ENCODE measurements at places on chromosomes 2 and 18.
A peak's percentile ranks its signal among the peaks of the same experiment; 100 is the strongest.

- DNase-seq = no peak
Observed at GRCh38 chr18:52569492-52569891, 229.5 kb downstream of the DCC start.

DNA sequence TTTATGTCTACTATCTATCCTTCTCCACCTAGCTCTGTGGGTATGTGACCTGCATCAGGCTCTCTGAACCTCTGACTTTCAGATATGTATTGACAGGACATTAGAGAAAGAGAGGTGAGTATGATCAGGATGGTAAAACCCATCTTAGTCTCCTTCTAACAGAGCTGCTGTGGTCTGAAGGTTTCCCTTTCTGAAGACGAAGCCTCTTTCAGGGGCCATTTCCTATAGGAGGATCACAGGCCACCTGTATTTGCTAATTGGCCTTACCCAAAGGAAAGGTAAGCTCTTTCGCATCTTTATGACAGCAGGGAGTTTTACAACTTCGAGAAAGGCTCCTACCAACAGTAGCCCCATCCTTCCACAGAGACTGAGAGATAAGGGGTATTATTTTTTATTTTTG, 442.9 kb downstream of the KCNJ3 start:
- no peak for DNase-seq

DNA sequence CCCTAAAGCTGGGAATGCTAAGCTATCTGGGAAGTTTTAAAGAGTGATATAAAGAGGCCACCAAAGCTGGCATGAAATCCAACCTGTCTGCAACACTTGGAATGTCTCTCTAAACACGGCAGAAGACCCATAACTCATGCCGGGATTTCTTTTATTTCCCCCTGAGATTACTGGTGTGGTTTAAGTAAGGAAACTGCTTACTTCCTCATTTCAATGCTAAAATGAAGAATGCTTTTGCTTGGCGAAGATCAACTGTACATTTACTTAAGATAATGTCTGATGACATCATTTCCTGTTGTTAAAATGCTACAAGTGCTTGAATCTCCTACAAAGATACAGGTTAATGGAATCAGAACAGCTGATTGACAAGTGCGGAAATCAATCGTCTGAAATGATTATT, 353.8 kb upstream of the SALL3 start:
- peak; percentile 49 for DNase-seq

DNA sequence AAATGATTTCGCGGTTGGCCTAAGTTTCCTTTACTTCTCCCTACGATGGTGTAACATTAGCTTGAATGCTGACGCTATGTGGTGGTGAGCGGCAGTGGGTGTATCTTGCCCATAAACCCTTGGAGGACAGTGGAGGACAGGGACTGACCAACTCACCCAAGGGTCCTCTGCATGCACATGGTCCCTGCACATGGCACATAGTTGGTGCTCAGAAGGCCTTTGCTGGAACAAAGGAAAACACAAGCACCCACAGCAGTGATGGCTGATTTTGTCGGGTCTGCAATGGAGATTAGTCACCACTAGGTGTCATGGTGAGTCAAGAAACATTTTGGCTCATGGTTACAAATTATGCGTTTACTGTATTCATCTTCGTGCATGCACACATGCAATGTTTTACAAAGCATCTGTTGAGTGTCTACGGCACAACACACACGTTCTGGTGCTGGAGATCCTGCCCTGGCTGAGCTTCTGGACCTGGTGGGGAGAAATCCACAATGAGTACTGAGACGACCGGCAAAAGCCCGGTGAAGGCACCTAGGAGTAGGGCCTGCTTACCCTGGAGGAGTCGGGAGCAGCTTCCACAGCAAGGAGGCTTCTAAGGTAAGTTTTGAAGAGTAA, 44.0 kb downstream of the PDCL3 start:
- DNase-seq = peak; percentile 49

DNA sequence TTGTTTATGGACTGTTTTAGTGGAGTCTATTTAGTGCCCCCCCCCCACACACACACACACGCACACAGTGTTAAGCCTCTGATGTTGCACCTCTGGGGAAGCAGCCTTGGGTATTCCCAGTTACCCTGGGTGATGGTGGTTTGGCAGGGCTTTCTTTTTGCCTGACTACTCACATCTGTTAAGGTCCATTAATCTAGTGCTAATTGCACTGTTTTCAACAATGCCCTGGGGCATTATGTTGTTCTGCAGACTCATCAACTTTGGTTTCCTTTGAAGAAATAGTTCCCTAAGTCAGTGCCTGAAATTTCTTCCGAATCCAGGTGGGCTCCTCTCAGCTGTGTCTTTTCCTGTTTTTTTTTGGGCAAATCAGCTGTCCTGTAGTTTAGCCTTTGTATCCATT, 34.7 kb downstream of the SPOPL start:
- no peak for DNase-seq

Measured in KBM-7 (cell line).